Stimulated activated naive CD8-positive, alpha-beta T cell treated with anti-CD3 and anti-CD28 coated beads, Interleukin-15, amount 100 ng/mL, for 72 hours (primary cell): ENCODE measurements at places on chromosomes 1 and 21.

DNA sequence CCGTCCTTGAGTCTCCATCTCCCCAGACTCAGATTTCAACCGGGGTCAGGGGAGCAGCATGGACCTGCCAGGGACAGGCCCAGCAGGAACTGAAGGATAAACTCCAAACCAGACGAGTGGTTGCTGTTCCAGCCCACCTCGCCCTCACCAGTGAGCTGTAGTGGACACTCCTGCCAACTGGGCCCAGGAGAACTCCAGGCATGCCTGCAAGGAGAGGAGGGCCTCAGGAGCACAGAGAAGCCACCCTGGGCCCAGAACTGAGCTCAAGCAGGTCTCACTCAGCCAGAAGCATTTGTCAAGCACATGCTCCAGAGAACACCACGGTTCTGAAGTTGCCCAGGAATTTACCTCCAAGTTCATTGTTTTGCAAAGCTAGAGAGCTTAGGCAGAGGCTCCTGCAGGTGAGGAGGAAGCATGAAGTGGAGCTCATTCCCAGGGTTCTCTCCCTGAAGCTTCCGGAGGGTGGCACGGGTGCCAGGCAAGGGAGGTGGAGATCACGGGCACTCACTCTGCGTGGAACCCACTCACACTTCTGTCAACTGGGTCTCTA lies 61.0 kb downstream of the MATN1 start:
- no peak for DNase-seq

DNA sequence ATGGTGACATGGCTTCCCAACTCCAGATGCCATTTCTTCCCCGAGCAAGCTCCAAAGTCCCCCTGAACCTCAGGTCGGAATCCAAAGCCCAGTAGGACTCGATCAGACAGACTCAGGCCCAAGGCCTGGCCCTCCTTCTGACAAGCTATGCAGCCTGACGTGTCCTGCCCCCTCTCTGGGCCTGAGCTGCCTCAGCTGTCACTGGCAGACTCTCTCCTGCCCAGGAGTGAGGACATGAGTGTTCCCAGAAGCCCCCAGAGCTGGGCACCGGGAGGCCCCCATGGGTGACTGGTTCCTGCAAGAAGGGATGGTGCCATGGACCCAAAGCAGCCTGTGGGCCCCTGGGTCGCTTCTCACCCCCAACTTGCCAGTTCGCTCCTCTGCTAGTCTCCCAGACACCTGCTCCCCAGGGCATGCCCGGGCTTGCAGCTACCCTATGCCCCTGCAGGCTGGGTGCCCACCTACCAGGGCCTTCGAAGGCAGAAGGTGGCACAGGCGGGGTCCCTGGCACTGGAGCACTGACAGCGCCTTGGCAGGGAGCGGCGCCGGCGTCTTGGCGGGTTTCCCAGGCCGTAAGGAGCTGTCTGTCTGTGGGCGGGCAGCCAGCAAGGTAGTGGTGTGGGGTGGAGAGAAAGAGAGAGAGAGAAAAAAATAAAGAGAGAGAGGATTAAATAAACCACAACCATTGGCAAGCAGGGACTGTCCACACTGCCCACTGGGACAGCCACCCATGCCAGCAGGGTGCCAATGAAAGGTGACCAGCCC lies 2.3 kb downstream of the EDN2 start:
- DNase-seq, result no peak

DNA sequence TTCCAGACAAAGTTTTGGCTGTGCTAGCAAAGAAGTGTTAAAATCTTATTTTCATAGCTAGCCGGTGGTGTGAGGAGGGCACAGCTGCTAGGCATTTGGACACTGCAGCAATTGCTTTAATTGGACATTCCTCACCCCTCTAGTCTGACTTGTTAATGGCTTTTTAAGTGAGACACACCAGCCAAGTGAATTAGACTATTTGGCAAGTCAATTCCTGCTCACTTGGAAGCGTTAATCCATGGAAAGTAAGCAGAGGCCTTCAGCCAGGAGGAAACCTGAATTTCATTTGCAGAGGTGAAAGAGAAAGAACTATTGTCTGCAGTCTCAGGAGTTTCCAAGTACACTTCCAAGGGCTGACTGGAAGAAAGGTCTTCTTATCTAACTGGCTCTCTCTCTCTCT lies 175.7 kb downstream of the ST6GALNAC3 start:
- DNase-seq, result no peak

DNA sequence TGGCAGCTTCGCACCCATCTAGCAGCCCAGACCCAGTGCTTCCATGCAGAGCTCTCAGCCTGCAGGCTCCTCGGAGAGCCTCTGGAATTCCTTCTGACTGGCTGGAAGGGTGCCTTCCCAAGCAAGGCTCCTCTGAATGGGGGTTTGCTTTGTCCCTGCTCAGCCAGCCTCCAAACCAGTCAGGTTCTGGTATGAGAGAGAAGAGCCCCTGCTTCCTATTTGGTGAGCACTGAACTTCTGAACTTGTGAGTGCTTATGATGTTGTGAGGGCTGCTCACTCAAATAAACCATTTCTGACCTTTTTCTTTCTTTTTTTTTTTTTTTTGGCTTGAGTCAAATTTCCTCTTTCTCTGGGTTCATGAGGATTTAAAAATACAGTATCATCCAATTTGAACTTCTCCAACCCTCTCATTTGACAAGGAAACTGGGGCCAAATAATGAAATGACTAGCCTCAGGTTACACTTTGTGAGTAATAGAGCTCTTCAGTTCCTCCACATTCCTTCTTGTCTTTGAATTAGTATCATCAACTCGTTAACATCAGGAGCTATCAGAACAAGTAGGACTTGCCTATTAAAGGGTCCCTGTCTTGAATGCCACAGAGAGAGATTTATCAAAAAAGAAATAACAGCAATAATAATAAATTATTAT lies 39.6 kb downstream of the GFI1 start:
- DNase-seq, result no peak

DNA sequence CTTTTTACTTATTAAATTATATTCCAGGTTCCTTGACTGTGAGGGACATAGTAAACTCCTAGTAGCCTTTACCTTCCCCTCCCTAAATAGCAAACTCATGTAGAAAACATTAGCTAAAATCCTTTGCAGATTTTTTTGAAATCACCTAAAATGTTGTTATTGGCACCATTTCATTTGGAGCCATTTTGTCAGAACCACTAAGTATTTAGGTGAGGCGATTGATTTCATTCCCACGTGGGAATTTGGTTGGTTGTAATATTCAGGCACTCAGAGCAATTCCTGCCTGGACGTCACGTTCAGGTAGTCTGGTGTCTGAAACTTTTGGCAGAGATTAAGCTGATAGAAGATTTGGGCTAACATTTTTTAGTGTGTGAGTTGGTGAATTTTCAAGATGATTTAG lies 84.3 kb downstream of the CAMTA1 start:
- DNase-seq, result no peak

DNA sequence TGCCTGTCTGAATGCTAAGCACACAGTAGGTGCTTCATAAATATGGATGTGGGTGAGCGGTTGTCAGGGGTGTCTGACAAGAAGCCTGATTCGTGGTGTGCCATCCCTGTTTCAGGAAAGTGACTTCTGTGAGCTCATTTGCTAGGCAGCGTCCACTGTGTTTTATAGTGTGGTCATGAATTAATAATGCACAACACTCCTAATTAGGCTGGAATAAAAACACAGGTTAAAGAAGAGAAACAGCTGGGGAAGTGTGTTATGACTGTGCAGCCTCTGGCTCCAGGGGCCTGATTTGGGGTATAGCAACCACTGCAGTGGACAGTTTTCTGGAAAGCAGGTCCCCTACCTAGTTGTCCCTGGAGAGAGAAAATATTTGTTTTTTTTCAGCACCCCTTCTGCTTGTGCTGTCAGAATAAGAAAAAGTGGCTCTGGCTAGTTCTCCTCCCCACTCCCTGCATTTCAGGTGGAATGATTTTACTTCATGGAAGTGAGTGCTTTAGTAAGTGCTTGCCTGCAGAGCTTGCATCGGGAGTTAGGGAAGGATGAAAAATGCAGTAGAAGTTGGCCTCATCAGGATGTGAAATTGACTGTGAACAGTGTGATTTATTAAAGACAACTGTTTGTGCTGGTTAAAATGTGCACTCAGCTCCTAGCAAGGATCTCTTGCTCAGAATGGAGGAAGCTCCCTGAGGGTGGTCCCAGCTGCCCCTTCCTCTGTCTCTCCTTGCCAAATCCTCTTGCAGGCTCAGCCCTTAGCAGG lies 333.8 kb downstream of the HHAT start:
- no peak for DNase-seq

- DNase-seq, result no peak
These were observed 415.5 kb upstream of the ADAMTS5 start for GRCh38 chr21:27382404-27382803.

- DNase-seq, result peak; percentile 41
These were observed at the start of gene F11R for GRCh38 chr1:161020509-161021164. TSS of gene F11R (minus strand) at chr1:161021152. CDS start at chr1:161021073, 79 bp downstream.

GRCh38 chr1:56490619-56491018 lies 88.7 kb downstream of the PLPP3 start:
- no peak for DNase-seq

DNA sequence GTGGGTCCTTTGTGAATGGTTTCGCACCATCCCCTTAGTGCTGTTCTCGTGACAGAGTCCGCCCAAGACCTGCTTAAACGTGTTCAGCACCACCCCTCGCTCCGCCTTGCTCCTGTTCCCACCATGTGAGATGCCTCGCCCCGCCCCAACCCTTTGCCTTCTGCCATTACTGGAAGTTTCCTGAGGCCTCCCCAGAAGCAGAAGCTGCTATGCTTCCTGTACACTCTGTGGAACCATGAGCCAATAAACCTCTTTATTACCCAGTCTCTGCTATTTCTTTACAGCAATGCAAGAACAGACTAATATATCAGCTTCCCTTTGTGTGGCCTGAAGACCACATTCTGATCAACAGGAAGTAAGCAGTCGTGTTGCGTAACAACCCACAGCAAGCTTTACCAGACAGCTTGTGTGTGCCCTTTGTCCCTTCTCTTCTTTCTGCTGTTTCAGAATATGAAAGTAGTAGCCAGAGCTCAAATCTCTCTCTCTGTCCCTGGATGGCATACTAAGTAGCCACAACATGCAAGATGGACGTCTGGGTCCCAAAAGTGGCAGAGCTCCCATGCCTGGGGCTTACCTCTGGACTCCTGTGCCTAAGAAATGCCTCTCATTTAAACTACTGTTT lies 14.1 kb downstream of the HENMT1 start:
- peak; percentile 85 for DNase-seq

DNA sequence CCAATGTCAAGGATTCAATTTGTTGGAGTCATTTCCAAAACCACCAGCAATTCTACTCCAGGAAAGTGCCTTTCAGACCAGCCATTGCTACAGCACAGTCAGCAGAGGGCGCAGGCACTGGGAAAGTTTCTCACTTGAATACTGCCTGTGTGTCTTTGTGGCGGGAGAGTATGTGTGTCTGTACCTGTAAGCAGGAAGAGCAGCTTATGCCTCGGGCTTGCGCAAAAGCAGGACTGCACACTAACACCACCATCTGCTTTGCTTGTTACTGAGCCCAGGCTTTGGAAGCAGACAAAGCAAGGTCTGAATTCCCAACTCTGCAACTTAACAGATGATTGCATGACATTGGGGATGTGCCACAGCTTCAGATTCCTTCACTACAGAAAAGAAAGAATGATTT lies 7.0 kb upstream of the CTSE start:
- DNase-seq, result peak; percentile 63
